ENCODE measurements at places on chromosomes 16 and 17.

DNA sequence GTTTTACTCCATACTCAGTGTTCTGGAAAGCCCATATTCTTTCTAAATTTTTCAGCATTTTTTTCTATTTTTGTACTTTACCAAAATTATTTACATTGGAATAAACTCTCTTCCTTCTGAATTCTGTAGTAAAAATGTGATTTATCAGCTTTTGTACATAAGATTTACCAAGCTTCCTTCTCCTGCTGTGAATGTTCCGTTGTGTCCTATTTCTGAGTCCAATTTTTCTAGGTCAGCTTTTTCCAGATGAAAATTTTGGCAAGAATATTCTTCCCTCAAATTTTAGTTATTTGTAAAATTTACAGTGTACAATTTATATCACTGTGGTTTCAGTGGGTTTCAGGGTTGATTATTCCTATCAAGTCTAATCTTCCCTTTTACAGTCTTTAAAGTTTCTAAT, 27.5 kb downstream of the ASPA start:
- DNase-seq = no peak

DNA sequence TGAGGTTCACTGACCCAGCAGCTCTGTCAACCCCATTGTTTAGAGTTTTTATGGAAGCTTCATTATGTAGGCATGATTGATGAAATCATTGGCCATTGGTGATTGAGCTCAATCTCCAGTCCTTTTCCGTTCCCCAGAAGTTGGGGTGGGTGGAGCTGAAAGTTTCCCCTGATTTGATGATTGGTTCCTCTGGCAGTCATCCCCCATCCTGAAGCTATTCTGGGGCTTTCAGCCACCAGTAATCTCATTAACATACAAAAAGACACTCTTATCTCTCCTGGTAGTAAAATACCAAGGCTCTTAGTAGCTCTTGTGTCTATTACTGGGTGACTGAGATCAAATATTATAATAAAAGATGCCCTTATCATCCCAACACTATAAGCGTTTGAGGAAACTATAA, 67.1 kb downstream of the TANC2 start:
- DNase-seq = no peak

GRCh38 chr16:53282975-53283946, 151.0 kb upstream of the RBL2 start:
- no peak for DNase-seq

- DNase-seq = no peak
Measured at GRCh38 chr16:19994466-19995170, 79.1 kb downstream of the GPR139 start.

DNA sequence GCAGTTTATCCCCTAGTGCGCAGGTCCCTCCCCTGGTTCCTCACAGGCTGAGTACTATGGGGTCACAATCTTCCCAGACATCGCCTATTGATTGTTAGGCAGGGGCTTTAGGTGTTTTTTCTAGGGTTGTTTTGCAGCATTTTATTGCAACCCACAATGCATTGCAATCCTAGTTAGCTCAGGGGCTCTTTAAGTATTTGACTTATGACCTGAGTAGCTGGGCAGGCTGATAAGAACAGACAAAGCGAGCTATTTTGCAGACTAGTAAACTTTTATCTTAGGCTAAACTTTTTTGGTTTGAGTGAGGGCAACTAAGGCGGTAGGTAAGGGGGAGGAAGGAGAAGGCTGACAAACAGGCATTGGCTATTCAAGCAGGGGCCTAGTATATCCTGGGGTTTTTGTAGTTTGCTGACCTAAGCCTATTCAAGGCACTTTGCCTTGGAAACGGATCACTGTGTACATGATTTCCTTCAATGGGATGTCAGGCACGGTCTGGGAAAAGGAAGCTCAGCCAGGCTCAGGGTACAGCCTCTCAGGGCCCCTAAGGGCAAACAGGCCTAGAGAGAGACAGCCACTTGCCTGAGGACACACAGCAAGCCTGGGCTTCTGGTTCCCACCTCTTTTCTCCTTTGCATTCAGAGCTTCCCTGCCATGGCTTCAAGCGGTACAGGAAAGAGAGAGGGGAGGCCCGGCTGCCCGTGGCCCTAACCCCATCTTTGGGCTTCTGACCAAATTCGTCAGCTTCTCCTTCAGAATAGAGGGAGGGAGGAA, 6.4 kb downstream of the DRC7 start:
- no peak for DNase-seq

All from stimulated activated CD4-positive, alpha-beta T cell treated with anti-CD3 and anti-CD28 coated beads, TNF-alpha, amount 100 ng/mL, for 24 hours (primary cell).